ENCODE measurements at places on chromosomes 7 and 10. TPM values are rescaled to one million over a fixed set of nuclear protein-coding genes. Genes with fewer than 3 reads are reported as not detected.

Gene DNA2
- 3.1 TPM for total RNA-seq

Gene FAM171A1
- total RNA-seq = 14.0 TPM

Gene NET1
- total RNA-seq = 23.0 TPM

Gene SFRP5
- total RNA-seq = not detected

Gene NPY4R
- not detected for total RNA-seq

Gene PDCD4
- total RNA-seq = 94.7 TPM

Gene PIP
- total RNA-seq = not detected

Gene PRLHR
- total RNA-seq = not detected

Gene VENTX
- total RNA-seq = not detected

Gene GRID2IP
- total RNA-seq = not detected

Gene SLC18A3
- total RNA-seq = not detected

Gene BEND7
- 1.0 TPM for total RNA-seq

Gene NME8
- total RNA-seq = not detected

Gene TECPR1
- 29.5 TPM for total RNA-seq

Gene OR2A12
- total RNA-seq = not detected

Gene TASOR2
- 76.1 TPM for total RNA-seq

Gene ASZ1
- total RNA-seq = not detected

Gene SAP25
- total RNA-seq = not detected

Gene AKR1C4
- total RNA-seq = not detected

Gene UBE2H
- total RNA-seq = 75.9 TPM

Gene HERC4
- total RNA-seq = 119 TPM

Gene NT5C2
- total RNA-seq = 62.8 TPM

Gene CTBP2
- total RNA-seq = 78.1 TPM

Gene RELN
- 4.7 TPM for total RNA-seq

Gene MIOS
- total RNA-seq = 37.2 TPM

Gene PCDH15
- under 0.01 TPM for total RNA-seq

Gene ELAPOR2
- total RNA-seq = 4.2 TPM

Gene MYOF
- total RNA-seq = 263 TPM

Gene DGKI
- total RNA-seq = 1.7 TPM

Gene ZNF37A
- 15.5 TPM for total RNA-seq

Gene AQP1
- 1.5 TPM for total RNA-seq

Gene SPDYE1
- total RNA-seq = not detected

Gene ARHGEF5
- total RNA-seq = 4.5 TPM

Gene MGMT
- 32.1 TPM for total RNA-seq

Gene PON3
- not detected for total RNA-seq

Data from smooth muscle cell of trachea (primary cell).